ENCODE measurements at places on chromosomes 5 and 9. TPM values are rescaled to one million over a fixed set of nuclear protein-coding genes. Genes with fewer than 3 reads are reported as not detected.

Gene CER1
- not detected for total RNA-seq

Gene NUTM2F
- total RNA-seq = not detected

Gene CLIC3
- 12.9 TPM for total RNA-seq

Gene COL5A1
- 21.6 TPM for total RNA-seq

Gene SPATA31C1
- total RNA-seq = not detected

Gene TRAF1
- total RNA-seq = 2.4 TPM

Gene LCN15
- not detected for total RNA-seq

Gene EGR1
- total RNA-seq = 66.8 TPM

All from cardiac septum (tissue), 1 donor.